H9 (cell line): ENCODE measurements at places on chromosomes 16 and 17. TPM values are rescaled to one million over a fixed set of nuclear protein-coding genes. Genes with fewer than 3 reads are reported as not detected.
A peak's percentile ranks its signal among the peaks of the same experiment; 100 is the strongest.

CLUH gene
- 91.3 and 97.0 TPM in 2 replicates for total RNA-seq

GRCh38 chr17:72590382-72590781, 469.6 kb downstream of the SOX9 start:
- no peak for DNase-seq

GRCh38 chr17:80971704-80972304, 19.8 kb upstream of the CHMP6 start:
- DNase-seq: no peak

RHBDL1 gene
- 7.6 and 8.8 TPM in 2 replicates for total RNA-seq

GRCh38 chr17:30414486-30414885, 35.8 kb downstream of the CPD start:
- no peak for DNase-seq

- no peak for DNase-seq
Observed at GRCh38 chr17:37714897-37715296, 30.0 kb downstream of the HNF1B start.

GRCh38 chr17:82486231-82487094, 27.9 kb downstream of the NARF start:
- DNase-seq: no peak

- DNase-seq: peak; percentile 97
Observed at GRCh38 chr17:51166198-51166986, at the start of gene NME2. Gene NME2 (plus strand): TSS chr17:51166411. CDS start chr17:51166831, 420 bp downstream.

DNA sequence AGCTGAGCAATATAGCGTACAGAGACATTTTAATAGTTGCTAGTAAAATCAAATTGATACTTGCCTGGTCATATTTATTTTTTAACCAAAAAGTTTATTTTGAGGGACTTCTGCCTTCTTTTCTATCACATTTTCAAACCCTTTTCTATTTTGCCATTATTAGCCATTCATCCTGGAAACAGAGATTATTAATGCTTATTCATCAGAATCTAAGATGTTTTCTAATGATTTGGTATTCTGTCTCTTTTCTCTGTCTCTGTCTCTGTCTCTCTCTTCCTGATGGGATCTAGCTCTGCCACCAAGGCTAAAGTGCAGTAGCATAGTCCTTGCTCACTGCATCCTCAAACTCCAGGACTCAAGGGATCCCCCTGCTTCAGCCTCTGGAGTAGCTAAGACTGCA, 871.3 kb upstream of the CDH8 start:
- DNase-seq: no peak

GRCh38 chr16:10200637-10201586, 18.7 kb upstream of the GRIN2A start:
- DNase-seq: no peak

C17orf50 gene
- not detected in 2 replicates for total RNA-seq

- no peak for DNase-seq
Observed at GRCh38 chr16:54240271-54241129, 46.1 kb downstream of the IRX3 start.

- DNase-seq: peak; percentile 21
Observed at GRCh38 chr17:77722366-77722765, 236.1 kb upstream of the TNRC6C start.

GFAP gene
- 1.1 and 1.2 TPM in 2 replicates for total RNA-seq

- DNase-seq: peak; percentile 88
Observed at GRCh38 chr17:44314869-44315661, 6.7 kb downstream of the RUNDC3A start.

DNA sequence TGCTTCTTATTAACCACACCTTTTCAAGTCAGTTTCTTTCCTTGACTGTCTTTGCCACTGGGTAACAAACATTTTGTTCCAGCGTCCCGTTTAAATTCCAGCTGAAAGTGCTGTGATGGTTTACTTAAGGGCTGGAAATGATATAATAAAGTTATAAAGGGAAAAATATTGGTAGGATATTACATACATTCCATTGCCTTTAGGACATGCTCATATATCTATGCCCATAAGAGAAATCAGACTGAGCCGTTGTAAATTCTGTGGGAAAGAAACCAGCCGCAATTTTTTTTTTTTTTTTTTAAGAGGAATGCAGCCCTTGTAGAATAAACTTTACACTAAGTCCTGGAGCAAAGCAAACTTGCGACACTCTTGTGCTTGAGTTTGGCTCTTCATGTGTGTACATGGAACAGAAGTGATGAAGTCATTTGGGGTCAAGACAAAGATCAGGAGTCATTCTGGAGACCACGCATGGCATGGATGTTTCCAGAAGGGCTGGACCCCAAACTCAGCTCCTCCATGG, 210.9 kb downstream of the XYLT1 start:
- DNase-seq: no peak

MYOCD gene
- total RNA-seq: 0.17 and 0.39 TPM in 2 replicates

GRCh38 chr16:9599415-9600120, 508.1 kb downstream of the HAPSTR1 start:
- no peak for DNase-seq

SLC13A2 gene
- total RNA-seq: not detected in 2 replicates

DNA sequence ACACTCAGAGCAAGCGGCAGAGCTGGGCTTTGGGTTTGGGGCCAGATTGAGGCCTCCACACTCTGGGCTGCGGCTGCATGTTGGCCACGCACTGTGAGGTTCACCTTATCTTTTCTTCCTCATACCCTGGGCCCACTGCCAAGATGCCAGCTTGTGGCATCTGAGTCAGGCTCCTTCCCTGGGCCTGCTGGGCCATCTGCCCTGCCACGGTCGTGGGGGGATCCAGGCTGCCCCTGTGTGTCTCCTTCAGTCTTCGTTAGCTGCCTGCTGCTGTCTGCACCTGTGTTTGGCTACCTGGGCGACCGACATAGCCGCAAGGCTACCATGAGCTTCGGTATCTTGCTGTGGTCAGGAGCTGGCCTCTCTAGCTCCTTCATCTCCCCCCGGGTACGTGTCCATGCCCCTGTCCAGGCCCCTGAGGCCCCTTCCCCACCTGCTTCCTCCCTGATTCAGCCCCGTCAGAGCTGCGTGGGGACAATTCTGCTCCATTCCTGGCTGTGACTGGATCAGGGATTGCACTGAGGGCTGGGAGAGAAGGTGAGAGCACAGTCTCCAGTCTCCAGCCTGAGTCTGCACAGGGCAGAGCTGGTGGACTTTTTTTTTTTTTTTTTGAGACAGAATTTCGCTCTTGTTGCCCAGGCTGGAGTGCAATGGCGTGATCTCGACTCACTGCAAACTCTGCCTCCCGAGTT, 11.2 kb downstream of the SPNS3 start:
- DNase-seq: no peak

DNA sequence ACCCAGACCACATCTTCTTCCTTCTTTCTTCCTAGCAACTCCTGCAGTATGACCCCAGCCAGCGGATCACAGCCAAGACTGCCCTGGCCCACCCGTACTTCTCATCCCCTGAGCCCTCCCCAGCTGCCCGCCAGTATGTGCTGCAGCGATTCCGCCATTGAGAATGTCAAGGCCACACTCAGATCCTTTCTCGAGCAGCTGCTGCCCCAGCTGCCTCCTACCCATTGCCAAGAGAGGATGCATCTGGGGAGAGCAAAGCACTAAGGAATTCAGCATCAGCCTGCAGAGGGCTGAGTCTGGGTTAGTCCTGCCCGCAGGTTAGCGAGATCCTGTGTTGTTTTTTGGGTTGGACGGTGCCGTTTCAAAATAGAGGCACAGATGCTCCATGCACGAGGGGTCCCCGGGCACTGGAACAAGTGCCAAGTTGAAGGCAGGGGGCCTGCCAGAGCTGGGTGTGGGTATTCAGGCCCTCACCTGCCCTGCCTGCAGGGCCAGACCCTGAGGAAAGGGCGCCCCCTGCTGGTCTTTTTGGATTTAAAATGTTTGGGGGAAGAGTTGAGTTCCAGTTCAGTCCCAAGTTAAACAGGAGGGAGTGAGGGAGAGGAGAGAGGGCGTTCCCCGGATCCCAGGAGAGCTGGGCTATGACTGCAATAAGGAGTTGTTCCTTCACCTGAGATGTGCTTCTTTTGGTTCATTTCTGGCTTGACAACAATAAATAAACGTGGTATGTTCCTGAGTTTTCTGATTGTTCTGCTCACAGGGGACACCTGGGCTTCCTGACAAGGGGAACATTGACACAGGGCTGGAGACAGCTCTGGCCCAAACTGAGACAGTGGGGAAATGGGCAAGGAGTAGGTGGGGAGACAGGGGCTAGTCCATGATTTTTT, 4.9 kb downstream of the CDK3 start:
- DNase-seq: peak; percentile 92

EVI2B gene
- not detected in 2 replicates for total RNA-seq

- DNase-seq: no peak
Observed at GRCh38 chr17:49580055-49580721, 4.5 kb downstream of the NXPH3 start.

KRTAP4-1 gene
- total RNA-seq: not detected in 2 replicates
